ENCODE measurements at places on chromosomes 6 and 20.

- DNase-seq: no peak
Measured at GRCh38 chr6:43976706-43977403, 150.4 kb downstream of the MRPL14 start.

GRCh38 chr20:62539198-62540045, 63.6 kb upstream of the GATA5 start:
- DNase-seq: no peak

- no peak for DNase-seq
Measured at GRCh38 chr20:37651932-37652331, 41.9 kb upstream of the CTNNBL1 start.

- no peak for DNase-seq
Measured at GRCh38 chr6:31615748-31616147, 714 bp downstream of the AIF1 start.

GRCh38 chr6:74069089-74069581, 373.1 kb downstream of the CD109 start:
- DNase-seq: no peak

DNA sequence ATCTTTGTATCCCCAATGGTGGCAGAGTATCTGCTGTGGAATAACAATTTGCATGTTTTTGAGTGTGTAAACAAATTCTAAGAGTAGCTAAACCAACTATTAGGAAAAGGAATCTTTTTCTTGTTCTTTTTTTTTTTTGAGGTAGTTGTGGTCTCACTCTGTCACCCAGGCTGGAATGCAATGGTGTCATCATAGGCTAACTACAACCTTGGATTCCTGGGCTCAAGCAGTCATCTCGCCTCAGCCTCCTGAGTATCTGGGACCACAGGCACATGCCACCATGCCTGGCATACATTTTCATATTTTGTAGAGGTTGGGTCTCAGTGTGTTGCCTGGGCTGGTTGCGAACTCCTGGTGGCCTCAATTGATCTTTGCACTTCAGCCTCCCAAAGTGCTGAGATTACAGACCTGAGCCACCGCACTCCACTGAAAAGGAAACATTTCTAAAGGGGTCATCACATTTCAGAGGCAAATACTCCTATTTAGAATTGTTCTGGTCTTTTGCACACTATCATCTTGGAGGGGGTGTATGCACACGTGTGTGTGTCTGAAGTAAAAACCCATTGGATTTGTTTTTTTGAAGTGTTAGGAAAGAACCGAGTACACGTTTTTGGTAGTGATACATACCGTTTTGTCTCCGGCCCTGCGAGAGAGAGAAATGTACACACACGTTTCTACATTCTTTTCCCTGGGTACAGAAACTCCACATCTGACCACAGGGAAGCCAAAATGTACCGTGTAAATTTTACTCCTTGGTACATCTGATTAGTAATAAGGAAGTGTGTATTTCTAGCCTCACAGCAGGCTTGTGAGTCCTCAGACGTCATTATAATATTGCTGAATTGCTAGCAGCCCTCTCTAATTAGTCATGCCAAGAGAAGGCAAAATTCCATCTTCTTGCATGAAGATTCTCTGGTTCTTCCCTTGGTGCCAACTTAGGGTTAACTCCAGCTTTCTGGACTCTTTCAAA, 183.6 kb downstream of the JARID2 start:
- DNase-seq: no peak

DNA sequence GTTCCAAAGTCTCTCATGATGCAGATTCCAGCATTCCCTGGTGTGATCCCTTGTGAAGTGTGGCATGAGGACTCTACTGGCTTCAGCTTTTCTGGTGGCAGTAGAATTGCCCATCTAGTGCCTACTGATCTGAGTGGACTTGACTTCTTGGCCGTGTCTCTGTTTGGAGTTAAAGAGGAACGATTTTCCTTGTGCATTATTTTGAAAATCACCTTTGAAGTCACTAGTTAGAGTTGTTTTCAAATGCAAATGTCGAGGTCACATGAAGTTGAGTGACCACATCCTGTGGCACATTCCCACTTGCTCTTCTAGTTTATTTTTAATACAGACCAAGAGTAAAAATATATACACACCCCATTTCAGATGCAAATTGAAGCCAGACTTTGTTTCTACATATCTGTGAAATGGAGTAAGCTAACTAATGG, 270.7 kb upstream of the TAB2 start:
- no peak for DNase-seq

DNA sequence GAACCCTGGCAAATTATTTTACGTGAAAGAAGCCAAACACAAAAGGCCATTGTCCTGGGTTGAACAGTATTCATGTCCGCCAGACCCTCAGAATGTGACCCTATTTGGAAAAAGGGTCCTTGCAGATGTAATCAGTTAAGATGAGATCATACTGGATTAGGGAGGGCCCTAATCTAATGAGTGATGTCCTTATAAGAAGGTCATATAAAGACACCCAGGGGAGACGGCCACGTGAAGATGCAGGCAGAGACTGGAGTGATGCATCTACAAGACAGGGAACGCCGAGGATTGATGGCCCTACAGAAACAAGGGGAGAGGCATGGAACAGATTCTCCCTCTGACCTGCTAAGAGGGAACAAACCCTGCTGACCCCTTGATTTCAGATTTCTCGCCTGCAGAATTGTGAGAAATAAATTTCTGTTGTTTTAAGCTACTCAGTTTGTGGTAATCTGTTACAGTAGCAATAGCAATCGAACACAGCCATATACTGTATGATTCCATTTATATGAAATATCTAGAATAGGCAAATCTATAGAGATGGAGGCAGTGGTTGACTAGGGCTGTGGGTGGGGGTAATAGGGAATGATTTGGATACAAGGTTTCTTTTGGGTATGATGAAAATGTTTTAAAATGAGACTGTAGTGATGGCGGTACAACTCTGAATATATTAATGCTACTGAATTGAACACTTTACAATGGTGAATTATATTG, 132.9 kb upstream of the NUP153 start:
- DNase-seq: no peak

- no peak for DNase-seq
Measured at GRCh38 chr6:25237579-25237978, 41.6 kb upstream of the CARMIL1 start.

- DNase-seq: no peak
Measured at GRCh38 chr20:10633718-10634117, 40.1 kb downstream of the JAG1 start.

GRCh38 chr6:41040101-41040939, 1.3 kb upstream of the UNC5CL start:
- DNase-seq: no peak

GRCh38 chr20:51547951-51548350, 5.4 kb upstream of the NFATC2 start:
- no peak for DNase-seq

- no peak for DNase-seq
Measured at GRCh38 chr20:49823152-49823847, 10.7 kb downstream of the SLC9A8 start.

DNA sequence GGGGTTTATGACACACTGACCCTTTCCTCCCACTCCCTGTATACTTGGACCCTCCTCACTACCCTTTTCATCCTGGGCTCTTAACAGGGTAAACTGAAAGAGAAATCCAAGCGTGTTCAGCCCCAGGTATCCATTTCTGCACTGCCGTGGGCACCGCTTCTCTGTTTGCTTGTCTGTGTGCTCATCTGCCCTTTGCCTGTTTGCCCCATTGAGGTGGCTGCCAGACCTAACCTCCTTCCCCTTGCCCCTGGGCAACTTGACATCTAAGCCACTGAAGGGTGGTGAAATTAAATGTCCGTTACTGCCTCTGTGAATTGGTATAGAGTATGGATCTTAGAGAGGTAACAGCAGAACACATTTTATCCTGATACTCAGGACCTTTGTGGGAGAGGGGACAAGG, 38.7 kb downstream of the ACSS2 start:
- no peak for DNase-seq

GRCh38 chr6:2426561-2427340, 181.3 kb upstream of the GMDS start:
- no peak for DNase-seq

GRCh38 chr20:52746770-52747169, 225.4 kb upstream of the TSHZ2 start:
- no peak for DNase-seq

DNA sequence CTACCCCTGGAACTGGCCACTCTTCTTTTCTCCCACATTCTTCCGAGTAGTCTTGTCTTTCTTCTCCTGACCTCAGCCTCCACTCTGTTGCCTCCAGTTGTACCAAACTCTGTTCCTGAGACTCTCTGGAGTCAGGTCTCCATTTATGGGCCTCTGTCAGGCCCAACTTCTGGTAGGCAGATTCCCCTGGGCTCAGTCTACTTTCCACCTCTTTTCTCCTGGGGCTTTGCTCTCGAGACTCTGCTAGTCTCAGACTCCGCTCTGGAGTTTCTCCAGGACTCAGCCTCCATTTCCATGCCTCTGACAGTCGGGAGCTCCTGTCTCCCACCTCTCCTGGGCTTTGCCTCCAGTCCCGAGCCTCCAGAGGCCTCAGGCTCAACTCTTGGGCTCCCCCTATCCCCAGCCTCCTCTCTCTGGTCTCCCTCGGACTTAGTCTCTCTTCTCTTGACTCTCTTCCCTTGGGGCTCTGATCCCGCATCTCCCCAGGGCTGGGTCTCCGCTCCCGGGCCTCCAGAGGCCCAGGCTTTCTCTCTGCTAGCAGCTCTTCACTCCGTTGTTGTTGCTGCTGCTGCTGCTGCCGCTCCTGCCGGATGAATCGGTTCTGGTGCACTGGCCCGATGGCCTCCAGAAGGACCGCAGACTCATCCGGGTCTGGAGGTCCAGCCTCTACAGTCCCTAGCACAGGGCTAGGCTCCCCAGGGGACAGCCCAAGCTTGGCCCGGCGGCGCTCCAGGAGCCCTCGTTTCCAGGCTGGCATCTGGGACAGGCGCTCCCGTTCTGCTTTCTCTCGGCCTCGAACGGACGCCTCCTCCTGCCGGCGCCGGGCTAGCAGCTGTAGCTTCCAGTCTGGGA, 1.1 kb downstream of the PPP1R18 start:
- no peak for DNase-seq

- DNase-seq: no peak
Measured at GRCh38 chr20:48957533-48957932, 36.0 kb downstream of the ARFGEF2 start.

DNA sequence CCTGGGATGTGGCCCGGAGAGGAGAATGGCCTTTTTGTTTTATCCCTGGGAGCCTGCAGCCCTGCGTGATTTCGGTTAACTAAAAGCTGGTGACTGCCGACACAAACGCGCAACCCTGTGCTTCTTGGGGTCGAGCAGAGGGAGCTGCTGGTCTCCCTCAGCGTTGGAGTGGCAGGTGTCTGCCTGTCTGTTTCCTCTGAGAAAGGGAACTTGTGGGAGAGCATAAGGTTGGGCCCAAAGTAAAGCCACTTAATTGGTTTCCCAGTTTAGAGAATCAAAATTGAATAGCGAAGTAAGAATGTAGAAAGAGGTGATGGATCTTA, 500 bp downstream of the LTV1 start:
- DNase-seq: no peak

- DNase-seq: no peak
Measured at GRCh38 chr20:32505723-32506473, 79.2 kb downstream of the NOL4L start.

- DNase-seq: no peak
Measured at GRCh38 chr6:117561128-117561527, 41.2 kb downstream of the GOPC start.

DNA sequence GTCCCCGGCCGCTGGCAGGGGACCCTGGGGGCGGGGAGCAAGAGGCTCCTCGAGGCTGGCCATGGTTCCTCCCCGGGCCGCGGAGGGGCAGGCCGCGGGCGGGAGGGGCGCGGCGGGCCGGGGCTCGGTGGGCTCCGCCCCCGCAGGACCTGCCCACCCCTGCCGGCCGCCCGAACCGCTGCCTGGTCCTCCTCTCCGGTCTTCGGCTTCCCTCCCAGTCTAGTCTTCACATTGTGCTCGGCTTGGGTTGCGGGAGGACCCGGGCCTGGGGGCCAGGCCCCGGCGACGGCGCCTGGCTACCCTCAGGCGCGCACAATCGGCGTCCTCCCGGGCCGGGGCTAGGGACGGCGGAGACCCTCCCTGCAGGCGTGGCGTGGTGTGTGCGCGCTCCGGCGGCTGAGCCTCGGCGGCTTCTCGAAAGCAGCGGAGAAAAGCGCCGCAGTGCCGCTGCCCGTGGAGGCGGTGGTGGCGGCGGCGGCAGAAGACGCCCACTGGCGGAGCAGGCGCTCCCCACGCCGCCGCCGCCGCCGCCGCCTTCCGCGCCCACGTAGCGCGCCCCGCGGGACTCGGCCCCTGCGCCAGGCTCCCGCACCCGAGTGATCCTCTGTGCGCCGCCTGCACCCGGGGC, at the start of gene PDE10A:
TSS of gene PDE10A (minus strand) at position 493 of the 628 bp plus-strand sequence. CDS start at position 63, 430 bp downstream.
- no peak for DNase-seq

DNA sequence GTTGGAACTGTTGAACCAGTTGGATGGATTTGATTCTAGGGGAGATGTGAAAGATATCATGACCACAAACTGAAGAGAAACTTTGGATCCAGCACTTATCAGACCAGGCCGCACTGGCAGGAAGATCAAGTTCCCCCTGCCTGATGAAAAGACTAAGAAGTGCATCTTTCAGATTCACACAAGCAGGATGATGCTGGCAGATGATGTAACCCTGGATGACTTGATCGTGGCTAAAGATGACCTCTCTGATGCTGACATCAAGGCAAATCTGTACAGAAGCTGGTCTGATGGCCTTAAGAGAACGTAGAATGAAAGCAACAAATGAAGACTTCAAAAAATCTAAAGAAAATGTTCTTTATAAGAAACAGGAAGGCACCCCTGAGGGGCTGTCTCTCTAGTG, 72.8 kb upstream of the CDYL start:
- DNase-seq: no peak

DNA sequence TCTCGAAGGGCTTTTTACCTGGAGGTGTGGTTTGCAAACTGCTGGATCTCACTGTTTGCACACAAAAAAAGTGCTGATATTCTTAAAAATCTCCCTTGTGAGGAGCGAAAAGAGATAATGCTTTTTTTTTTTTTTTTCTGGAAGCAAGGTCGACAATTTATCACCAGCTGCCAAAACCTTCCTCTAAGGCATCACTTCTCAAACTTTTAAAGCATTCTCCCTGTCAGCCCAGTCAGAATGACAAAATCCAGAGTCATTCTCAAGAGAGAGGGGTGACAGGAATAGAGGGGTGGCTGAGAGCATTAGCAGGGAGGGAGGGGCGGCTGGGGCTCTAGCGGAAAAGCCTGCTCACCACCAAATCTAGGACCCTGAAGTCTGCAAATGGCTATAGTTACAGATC, 137.2 kb upstream of the ARMC2 start:
- no peak for DNase-seq

Data from ascending aorta (tissue), 2 donors.